ENCODE measurements at places on chromosomes 7 and 10.

DNA sequence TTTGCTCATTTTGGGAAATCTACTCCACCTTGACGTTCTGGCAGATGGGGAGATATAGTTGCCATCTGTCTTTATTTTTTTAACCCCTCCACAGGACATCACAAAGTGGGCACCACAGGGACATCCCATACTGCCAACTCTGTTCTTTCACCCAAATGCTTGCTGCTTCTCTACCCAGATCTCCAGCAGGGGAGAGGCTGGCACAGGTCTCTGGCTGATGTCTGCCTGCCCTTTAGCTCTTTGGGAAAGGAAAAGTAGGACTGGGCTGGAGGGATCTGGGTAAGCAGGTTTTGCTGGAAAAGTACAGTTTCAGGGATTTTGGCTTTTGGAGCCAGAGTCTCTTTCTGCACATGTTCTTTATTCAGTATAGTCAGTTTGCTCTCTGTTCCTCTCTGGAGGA is 156.7 kb downstream of the ANLN start:
- no peak for DNase-seq

GRCh38 chr7:7990441-7990761 is 21.8 kb downstream of the GLCCI1 start:
- no peak for DNase-seq

DNA sequence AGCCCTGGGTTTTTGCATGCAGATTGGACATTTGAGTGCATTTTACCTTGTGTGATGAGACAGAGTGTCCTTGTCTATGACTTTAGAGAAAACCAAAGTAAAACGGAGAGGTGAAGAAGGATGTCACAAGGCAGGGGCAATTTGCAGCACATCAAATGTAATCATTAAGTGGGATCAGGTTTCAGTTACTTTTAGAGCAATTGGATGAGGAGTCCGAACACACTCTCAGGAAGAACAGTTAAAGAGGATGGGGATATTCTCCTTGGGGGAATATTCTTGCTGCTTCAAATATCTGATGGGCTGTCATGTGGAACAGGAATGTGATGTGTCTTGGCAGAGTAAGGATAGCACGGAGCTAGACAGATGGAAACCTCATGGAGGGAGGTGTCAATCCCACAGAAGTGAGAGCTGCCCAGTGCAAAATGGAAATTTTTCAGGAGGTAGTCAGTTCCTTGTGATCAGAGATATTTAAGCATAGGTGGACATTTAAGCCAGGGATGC is 757 bp downstream of the RAB19 start:
- DNase-seq: no peak

DNA sequence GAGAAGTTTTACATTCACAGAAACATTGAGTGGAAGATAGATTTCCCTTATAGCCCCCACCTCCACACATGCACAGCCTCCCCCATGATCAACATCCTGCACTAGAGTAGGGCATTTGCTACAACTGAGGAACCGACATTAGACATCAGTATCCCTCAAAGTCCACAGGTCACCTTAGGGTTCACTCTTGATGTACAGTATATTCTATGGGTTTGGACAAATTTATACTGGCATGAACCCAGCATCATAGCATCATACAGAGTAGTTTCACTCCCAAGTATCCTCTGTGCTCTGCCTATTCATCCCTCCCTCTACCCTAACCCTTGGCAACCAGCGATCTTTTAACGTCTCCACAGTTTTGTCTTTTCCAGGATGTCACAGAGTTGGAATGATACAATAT is 64.4 kb downstream of the VSTM4 start:
- no peak for DNase-seq

DNA sequence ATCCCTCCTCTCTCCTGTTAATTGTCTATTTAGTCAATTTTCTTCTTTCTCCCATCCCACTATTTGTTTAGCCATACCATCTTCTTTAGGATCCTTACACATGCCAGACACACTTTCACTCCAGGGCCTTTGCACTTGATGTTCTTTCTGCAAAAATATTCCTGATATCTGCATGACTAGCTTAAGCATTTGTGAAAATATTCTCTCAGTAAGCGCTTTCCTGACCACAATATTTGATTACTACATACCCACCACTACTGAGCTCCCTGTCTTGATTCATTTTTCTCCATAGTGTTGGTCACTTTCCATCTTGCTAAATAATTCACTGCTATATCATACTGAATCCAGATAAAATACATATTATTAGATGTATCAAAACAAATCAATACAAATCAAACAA is 75.1 kb downstream of the SEMA3D start:
- no peak for DNase-seq

- no peak for DNase-seq
Measured at GRCh38 chr7:4566714-4567113, 115.4 kb upstream of the FOXK1 start.

GRCh38 chr7:39355664-39356063 is 210.5 kb upstream of the YAE1 start:
- DNase-seq: peak; percentile 12

- no peak for DNase-seq
Measured at GRCh38 chr7:7773334-7774309, 55.2 kb upstream of the RPA3 start.

- no peak for DNase-seq
Measured at GRCh38 chr10:125700355-125700911, 17.5 kb upstream of the TEX36 start.

DNA sequence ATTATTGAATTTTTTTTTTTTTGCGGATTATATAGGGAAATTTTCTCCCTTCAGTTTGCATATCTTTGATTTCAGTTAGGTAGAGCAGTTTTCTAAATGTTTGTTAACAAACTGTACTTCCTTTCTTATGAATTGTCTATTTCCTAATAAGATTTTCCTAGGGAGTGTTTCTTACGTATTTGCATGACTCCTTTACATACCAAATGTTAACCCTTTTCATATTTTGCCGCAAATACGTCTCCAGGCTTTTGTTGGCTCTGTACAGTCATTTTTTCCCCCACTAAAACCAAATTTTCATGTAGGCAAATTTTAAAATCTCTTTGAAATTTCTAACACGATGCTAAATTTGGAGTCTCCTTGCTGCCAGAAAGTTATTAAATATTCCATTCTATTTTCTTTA is 1.9 kb upstream of the FRAT2 start:
- DNase-seq: no peak

DNA sequence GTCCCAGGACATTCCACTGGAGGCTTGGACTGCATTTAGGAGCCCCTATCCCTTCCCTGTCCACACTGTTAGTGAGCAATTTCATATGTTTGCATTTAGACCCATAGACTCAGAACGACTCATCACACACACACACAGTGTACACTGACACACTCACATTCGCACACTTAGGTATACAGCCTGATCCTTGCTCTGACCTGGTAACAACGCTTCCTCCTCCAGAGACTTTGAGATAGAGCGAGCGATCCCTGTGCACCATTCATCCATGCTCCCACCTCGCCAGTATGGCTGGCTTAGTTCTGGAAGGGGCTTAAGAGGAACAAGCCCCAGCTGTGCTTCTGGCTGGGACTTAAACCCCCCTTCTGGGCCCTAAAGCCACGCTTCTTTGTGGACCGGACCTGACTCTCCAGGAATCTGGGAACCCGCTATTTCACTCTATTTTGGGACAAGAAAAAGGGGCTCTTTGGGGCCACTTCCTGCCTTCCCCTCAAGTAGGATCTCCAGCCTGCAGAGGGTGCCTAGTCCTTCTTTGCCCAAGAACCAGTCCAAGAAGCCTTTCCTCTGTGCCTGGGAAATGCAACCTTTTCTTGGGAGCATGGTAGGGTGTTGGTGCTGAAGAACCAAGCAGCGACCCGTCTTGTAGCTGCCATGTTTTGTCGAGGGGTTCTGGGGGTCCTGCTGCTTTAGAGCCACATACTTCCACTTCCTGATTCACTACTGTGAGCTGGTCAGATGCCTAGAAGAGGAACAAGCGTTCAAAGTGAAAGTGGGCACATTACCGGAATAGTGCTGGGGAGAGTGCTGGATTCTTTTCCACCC is 1.1 kb upstream of the HOXA13 start:
- no peak for DNase-seq

DNA sequence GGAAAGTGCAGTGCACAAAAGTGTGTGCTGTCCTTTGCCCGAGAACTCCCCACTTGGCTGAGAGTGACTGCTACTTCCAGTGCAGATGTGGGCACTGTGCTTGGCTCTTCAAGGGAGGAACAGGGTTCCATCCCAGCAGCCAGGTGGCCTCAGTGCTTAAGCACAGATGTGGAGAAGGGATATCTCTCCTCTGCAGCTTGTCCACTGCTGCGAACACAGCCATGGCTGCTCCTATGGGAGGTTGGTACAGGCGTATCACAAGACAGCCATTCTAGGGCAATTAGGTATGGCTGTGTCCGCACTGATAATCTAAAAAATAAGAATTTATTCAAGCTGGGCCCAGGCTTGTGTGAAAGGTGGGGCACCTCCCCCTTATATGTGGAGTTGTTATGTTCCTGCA is 66.6 kb downstream of the GLCCI1 start:
- DNase-seq: no peak

DNA sequence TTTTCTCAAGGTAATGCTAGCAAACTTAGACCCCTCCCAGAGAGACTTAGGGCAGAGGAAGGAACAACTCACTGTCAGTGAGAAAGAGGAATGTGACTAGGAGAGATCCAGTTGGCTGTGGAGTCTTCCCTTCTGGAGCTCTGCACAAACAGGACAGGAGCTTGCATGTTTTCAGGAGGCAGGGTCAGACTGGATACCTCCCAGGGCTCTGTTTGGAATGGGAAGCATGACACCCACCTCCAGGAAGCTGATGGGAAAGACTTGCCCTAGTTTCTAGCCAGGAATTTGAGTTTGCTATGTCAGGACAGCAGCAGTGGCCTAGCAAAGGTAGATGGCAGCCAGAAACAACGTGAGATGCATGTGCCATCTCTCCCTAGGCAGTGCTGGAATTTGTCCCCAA is 40.6 kb downstream of the GHRHR start:
- DNase-seq: no peak

DNA sequence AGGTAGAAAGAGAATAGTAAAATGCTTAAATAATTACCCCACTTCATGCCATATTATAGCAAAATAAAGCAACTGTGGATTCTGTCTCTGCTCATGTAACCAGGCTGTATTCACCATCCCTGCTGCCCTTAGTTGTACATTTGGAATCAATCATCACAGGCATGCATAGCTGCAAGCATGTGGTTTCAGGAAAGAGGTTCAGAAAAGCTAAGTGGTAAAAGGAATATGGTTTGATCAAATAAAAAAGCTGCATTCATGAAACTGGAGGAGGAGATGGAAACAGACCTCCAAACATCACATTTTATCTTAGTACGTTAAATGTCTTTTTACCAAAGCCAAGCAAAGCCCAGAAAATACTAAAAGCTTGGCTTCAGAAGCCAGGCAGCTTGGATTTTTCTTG is 81.3 kb downstream of the ADAM22 start:
- no peak for DNase-seq

- DNase-seq: peak; percentile 29
Measured at GRCh38 chr7:73667344-73668102, at the start of gene VPS37D. VPS37D (plus strand) TSS chr7:73667831; CDS start chr7:73667959, 128 bp downstream.

GRCh38 chr10:118239236-118239630 is 102.9 kb downstream of the FAM204A start:
- no peak for DNase-seq

DNA sequence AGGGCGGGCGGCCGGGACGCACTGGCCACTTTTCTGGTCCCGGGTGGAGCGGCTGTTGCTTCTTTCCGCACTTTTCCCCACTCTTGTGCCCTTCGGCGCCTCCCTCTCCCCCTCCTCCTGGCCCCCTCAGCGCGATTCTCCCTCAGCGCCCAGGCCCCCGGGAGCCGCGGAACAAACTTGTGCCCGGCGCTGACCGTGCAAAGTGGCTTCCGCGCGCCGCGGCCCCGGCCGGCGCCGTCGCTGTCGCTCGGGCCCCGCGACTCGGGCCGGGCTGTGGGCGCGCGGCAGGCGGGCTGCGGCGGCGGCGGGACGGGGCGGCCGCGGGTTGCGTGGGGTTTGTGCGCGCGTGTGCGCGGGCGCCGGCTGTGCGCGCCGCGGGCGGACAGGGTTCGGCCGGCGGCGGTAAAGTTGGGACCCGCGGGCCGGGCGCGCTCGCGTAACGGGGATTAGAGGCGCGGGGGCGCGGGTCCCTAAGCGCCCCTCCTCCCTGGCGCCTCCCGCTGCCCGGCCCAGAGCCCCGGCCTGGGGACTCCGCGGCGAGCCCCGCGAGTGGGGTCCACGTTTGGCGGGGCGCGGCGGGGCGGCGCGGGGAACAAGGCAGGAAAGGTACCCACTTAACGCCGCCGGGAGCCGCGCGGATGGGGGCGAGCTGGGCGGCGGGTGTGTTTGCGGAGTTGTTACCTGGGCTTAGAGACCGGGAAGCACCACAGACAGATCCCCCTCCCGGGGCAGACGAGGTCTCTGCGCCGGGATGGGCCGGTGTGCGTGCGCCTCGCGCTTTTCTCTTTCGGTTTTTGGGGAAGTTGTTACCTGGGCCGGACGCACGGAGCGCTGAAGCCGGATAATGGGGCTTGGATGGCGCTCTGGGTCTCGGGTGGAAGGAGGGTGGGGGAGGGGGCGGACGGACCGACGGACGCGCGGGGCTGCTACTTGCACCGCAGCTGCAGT is 860 bp downstream of the ZEB1 start:
- no peak for DNase-seq

DNA sequence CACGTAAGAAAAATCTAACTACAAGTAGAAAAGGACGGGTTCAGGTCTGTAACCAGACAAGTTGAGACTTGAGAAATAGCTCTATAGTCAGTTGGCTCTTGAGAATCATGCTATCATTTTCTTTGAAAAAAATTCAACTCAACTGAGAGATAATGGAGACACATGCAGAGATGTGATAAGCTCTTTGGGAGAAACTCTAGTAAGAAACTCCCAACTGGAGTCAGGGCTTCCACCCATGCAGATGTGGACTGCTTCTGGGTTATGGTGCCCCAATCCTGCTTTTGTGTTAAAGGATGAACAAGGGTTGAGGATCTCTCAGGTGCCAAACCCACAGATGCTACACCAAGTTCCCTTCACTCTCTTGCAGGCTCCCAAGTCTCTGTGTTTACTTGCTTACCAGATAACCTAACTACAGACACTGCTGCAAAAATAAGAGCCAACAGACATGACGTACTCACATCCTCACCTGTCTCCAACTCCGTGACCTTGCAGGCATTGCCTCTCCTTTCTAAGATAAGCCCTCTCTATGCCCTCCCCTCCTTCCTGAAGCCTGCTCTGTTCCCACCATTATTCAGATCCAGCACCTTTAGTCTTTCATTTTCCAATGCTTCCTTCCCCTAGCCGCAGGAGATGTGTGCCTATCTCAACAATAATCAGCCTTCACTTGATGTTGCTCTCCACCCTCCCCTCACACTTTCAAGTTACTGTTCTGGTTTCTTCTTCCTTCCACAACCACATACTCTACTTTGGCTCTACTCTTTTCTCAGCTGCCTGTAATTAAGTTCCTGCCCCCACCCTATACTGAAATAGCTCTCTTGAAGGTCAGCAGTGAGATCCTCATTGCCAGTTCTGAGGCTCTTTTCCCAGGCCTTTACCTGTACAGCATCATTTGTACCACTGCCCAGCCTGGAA is 130.0 kb downstream of the ICA1 start:
- no peak for DNase-seq

GRCh38 chr7:43119371-43120075 is 7.1 kb downstream of the HECW1 start:
- no peak for DNase-seq

GRCh38 chr7:25083201-25083600 is 41.9 kb downstream of the CYCS start:
- DNase-seq: no peak

GRCh38 chr10:133324198-133324792 is 12.4 kb downstream of the CALY start:
- no peak for DNase-seq
